ENCODE measurements at places on chromosomes 6 and 20.

DNA sequence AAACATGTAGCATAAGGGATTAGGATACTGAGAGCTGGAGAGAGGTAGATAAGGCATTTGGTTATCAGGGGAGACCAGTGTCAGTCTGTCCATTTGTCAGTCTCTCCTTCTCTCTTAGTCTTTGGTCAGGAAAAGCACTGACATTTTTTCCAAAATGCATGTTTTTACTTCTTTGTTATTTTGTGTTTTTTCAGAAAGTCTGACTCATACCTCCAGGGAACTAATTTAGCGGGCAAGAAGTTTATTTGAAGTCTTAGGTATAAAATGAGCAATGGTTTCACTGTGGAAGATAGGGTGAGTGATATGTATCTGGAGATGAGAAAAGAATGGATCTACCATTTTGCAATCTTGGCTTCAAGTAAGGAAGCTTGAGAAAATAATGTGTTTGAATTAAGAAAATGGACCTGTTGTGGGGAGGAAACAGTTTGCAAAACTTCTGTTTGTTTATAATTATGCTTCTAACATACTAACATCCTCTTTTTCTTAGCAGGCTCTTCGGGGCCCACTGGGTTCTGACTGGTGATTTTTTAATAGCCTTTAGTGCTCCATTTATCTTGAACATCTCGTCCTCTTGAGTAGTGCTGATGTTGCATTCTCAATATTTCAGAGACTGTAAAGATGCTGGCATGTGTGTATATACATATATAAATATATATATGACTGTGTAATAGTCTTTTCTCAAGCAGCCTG lies 66.9 kb upstream of the FABP7 start:
- peak; percentile 63 for DNase-seq

- DNase-seq, result no peak
Observed at GRCh38 chr6:166206066-166206465, 38.4 kb upstream of the TBXT start.

DNA sequence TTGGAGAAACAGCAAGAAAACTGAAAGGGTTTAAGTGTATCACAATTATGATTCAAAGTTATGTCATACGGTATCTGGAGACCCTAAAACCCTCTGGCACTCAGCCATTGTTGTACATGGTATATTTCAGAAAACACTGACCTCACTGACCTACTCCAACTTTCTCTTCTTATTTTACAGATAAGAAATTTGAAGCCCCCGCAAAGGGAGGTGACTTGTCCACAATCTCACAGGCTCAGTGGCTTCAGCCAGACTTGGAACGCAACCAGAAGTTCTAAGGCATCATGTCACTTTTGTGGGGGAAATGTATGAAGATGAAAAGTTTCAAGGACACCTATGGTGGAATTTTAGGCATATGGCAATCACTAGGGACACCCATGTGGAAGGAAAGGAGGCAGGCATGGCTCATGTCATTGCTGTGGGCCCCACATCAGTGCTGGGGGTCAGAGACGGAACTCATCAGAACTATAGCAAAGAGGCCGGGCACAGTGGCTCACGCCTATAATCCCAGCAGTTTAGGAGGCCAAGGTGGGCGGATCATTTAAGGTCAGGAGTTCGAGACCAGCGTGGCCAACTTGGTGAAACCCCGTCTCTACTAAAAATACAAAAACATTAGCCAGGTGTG lies 5.2 kb upstream of the TRIB3 start:
- no peak for DNase-seq

DNA sequence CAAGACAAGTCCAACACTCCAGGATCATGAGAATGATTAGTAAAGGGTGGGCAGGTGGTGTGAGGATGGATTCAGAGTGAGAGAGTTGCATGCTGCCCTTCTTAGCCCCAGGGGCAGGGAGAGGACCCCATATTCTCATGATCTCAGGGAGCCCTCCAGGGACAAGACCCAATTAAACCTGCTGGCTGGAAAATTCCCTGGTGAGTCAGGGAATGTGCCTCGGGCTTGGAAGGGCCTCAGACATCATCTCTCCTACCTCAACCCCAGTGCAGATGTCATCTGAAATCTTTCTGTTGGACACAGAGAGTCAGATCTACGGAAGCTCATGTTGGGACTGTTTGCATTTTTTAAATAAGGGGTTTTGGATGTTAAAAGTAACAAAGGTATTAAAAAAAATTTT lies 9.2 kb upstream of the SIRPD start:
- DNase-seq, result no peak
